PC-3 (cell line): ENCODE measurements at places on chromosomes 3 and 15.

DNA sequence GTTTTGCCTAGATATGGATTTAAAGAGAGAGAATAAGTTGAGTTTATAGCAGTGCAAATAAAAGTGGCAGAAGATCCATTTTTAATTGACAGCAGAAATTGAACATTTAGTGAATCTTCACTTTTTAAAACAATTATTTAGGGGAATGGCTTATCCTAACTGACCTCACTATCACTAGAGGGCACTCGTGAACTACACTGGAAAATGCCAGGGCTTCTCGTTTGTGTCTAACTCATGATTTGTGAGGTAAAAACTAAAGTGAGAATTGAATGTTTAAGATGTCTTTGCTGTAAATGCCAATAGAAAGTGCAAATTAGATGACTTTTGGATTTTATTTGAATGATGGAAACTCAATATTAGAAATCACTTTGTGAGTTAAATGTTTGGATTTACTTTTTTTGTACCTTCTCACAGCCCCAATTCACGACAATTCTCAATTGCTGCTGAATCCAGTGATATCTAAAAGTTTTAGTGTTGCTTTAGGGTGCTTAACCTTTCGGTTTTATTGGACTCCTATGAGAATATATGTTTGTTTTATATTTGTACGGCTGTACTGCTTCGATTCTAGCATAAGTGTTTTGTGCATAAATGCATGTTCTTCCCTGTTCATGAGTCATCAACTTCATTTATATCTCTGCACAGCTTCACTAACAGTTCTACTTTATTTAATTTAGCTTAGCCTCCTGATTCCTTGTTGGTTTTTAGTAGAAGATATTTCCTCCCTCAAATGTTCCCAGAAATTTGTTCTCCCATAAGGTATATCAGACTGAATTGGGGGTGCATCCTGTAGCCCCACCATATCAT, 462.1 kb downstream of the MFSD1 start:
- DNase-seq = peak; percentile 72

GRCh38 chr3:27174530-27174929, 194.7 kb downstream of the NEK10 start:
- DNase-seq = no peak

GRCh38 chr3:99172736-99173657, 271.5 kb upstream of the DCBLD2 start:
- peak; percentile 84 for DNase-seq

- no peak for DNase-seq
Measured at GRCh38 chr3:153442799-153443487, 280.9 kb downstream of the RAP2B start.

DNA sequence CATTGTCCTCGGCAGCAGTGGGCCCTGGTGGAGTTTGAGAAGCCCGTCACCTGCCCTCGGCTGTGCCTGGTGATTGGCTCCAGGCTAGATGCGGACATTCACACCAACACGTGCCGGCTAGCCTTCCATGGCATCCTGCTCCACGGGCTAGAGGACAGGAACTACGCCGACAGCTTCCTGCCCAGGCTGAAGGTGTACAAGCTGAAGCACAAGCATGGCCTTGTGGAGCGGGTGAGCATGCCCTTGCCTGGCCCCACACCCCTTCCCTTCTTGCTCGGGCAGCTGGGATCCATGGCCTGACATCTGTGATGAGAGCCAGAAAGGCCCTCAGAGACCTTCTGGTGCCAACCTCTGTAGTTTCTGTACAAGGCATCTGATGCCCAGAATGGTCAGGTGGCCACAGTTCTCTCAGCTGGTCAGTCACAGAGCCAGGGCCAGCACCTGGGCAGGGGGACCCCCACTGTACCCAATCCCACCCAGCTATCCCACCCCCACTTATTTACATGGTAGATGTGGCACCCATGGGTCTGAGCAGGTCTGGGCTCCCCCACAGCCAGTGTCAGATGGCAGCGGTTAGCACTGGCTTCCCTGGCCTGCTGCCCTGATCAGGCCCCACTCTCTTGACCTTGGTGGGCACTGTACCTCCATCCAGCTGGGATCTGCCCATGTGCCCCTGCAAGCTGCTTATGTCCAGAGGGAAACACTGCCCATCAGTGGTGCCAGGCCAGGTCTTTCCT, 124.9 kb downstream of the DNAJB8 start:
- no peak for DNase-seq

GRCh38 chr15:80695911-80696661, 976 bp downstream of the ABHD17C start:
- DNase-seq = peak; percentile 62

DNA sequence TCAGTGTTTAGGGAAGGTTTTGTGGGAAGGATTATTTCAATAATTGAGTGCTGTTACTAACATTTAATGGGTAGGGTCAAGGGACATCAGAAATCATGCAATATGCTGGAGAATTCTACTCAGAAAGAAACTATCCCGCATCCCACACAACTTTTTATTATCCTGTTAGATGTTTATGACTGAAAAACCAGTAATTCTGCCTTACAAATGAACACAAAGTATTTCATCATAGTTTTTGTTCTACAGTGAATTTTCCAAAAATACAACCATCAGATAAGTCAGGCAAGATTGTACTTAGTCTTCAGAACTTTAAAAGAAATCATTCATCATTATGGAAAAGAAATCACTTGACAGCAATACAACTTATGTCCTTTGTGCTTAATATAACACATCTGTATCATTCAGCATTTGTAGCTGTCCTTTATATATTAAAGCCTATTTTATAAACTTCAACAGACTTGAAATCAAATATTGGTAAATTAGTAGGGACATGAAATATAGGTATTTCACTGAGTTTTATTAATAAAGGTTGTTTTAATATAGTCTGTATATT, 61.9 kb downstream of the TRPM7 start:
- DNase-seq = no peak
